NCI-H1092 (cell line): ENCODE measurements at places on chromosomes 2 and 18.

GRCh38 chr2:141720476-141720875 lies 410.3 kb downstream of the LRP1B start:
- DNase-seq = no peak

- no peak for DNase-seq
Measured at GRCh38 chr2:200679535-200679934, 93.7 kb downstream of the AOX1 start.

DNA sequence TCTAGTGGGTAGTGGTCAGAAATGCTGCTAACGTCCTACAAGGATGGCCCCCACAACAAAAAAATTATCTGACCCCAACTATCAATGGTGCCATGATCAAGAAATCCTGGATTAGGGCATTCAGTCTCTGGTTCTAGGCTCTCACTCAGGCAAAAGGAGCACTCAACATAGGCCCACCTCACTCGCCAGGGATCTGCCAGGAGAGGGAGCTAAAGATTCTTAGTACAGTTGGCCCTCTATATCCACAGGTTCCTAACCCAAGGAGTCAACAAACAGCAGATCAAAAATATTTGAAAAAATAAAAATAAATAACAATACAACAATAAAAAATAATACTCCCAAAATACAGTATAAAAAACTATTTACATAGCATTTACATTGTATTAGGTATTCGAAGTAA lies 10.0 kb downstream of the SLC4A5 start:
- DNase-seq = no peak

GRCh38 chr2:86518481-86518880 lies 44.8 kb downstream of the CHMP3 start:
- no peak for DNase-seq

GRCh38 chr2:45699032-45699658 lies 47.7 kb downstream of the PRKCE start:
- no peak for DNase-seq
